Activated CD8-positive, alpha-beta memory T cell treated with anti-CD3 and anti-CD28 coated beads for 48 hours (primary cell): ENCODE measurements at places on chromosomes 11 and 22.

DNA sequence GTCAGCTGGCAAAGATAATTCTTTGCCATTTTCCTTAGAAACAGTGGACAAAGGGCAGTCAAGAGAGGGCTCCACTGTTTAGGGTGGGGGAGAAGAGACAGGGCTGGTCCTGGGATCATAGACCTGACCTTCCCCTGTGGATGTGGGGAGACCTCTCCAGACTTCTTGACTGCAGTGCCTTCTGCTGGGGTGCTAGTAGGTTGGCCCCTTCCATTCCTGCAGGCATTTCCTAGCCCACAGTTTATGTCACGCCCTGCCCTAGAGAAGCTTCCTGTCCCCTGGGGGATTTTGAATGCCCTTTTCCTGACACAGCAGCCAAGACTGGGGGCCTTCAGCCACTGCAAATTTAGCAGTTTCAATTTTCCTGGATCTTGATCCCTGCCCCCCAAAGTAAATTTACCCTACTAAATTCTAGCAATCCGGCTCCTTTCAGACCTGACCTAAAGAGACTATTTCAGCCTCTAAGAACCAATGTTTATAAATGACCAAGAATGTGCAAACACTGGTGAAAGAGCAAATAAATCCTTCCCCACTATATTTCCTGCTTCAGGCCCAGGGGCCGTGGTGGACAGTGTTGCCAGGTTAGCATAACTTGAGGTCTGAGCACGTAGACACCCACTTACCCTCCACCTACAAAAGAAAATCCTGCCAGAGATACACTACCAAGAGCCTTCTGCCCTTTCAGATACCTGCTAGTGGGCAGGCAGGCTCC is 58.4 kb downstream of the PPFIBP2 start:
- no peak for DNase-seq

DNA sequence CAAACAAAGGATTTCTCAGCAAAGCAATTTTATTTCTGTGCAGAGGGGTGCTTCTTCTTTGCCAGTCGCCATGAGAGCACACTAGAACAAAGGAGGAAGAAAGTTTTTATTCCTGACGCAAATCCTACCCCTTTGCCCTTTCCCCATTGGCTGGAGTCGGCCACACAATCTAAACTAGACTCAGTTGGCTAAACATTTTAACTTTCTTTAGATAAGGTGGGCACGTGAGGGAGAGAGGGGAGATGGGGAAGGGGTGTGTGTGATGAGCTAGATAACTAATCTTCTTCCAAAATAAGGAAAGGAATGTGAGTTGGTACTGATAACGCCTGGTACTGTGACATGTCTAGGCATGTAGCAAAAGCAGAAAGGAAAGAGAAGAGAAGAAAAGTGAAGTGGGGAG is 626 bp downstream of the TRIM22 start:
- DNase-seq: no peak

- no peak for DNase-seq
These were observed 75.4 kb upstream of the ARHGAP20 start for GRCh38 chr11:110787680-110788079.

- no peak for DNase-seq
These were observed 660.6 kb downstream of the ETS1 start for GRCh38 chr11:127926721-127927120.

DNA sequence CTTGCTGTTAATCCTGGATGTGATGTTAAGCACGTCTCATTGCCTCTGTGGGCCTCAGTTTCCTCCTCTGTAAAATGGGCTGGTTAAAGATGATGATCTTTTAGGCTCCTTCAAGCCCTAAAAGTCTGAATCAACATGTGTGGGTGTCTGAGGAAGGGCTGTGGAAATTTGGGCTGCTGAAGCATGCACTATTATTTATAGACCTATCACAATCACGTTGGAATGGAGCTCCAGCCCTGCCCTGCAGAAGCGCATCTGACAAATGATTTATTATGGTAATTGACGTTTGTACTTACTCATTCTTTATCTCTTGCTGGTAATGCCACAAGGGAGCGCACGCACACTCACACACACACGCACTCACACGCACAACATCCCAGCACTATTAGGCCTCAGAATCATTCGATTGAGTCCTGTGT is 20.4 kb downstream of the P2RX3 start:
- no peak for DNase-seq

DNA sequence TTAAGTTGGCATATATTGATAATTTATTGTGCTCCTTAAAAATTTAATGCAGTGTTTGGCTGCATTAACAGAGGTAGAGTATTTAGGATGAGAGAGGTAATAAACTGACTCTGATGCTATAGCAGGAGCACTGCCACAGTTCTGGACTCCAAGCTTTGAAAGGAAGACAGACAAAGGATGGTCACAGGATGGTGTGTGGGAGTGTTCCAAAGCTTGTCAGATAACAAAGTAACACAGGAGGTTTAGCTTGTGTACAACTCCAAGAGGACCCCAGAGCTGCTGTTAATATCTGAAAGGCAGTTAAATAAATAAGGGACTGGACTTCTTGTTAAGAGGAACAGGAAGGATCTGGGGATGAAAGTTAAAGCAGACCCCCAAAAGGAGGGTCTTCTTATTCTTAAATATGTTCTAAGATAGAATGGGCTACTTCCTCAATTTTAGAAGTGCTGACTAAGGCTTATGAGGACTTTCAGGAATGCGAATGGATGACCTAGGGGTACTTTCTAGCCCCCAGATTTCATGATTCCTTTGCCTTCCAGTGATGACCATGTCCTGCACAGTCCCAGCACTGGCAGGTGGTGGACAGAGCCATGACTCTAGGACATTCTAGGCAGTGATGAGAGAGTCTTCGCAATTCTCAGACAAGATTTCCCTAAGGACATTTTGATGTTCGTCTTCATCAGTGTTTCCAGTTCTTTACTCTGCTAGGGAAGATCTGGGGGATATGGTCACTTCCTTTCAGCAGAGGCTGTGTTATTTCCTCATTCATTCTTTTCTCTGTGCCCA is 149.1 kb upstream of the RASSF10 start:
- DNase-seq: no peak

DNA sequence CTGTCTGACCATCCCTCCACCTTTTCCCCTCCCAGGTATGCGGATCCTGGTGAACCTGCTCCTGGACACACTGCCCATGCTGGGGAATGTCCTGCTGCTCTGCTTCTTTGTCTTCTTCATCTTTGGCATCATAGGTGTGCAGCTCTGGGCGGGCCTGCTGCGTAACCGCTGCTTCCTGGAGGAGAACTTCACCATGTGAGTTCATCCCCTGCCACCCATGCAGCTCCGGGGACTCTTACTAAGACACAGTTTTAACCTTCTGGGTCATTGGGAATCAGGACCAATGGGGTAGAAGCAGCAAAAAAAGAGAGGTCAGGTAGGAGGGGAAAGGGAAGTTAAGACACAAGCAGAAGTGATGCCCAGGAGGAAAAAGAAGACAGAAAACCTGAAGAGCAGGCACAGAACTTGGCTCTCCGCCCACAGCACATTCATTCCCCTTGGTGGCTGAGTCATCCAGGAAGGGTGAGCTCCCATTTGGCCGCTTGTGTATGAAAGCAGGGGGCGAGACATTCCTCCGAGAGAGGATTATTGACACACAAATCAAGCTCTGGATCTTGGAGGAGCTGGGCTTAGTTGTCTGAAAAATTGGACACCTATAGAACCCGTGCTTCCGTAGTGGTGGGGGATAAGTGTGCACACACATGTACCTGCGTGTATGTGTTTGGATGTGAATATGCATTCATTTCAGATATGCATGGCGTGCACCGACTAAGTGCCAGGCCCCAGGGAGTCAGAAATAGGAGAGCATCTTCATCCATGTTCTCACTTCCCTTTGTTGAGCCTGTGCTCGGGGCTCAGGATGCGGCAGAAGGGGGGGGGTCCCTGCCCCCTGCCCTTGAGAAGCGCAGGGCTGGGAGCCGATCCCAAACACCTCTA is 64.2 kb downstream of the CACNA1I start:
- no peak for DNase-seq
